ENCODE measurements at places on chromosomes 2 and 18.

- no peak for DNase-seq
These were observed 42.9 kb upstream of the TUBA3E start for GRCh38 chr2:130241041-130241707.

- no peak for DNase-seq
These were observed 121.2 kb upstream of the SPRED2 start for GRCh38 chr2:65553504-65554074.

DNA sequence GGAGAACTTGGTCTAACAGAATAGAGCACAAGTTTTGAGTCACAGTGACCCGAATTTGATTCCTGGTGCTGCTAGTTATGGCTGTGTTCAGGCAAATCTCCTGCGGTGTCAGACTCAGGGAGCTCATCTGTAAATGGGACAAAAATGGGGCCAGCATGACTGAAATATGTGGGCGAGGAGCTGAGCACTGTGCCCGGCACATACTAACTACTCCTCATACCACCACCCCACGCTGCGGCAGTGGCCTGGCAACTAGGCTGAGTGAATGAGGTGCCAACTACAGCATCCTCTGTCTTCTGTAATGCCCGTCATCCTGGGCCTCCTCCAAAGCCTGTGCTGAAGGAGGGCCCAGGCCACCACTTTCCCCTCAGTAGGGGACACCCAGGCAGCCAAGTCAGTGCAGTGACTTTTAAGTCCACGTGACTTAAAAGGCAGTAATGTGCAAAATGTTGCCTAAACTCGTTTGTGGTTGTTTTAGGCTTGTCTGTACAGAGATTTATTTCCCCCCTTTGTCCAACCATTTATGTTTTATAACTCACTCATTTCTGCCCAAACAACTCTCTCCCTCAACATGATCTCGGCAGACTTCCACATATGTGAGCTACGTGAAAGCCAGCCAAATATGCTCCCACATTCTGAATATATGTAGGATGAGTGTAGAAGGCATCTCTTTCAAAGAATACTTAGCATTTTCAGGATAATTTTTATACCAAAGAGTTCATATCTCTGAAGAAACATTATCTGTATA lies 773.7 kb downstream of the TSN start:
- no peak for DNase-seq

DNA sequence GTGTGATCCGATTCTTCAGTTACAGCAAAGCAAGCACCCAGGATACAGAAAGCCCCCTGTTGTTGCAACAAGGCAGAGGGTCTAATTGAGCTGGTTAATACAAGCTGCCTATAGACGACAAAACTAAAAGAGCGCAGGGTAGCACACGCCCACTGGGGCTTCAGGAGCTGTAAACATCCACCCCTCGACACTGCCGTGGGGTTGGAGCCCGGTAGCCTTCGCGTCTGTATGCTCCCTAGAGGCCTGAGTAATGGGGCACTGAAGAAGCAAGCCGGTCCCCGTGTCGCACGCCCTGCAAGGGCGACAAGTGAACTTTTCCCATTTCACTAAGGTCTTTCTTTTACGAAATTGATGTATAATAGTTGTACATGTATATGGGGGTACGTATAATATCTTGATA lies 24.7 kb upstream of the CHRNA1 start:
- no peak for DNase-seq

DNA sequence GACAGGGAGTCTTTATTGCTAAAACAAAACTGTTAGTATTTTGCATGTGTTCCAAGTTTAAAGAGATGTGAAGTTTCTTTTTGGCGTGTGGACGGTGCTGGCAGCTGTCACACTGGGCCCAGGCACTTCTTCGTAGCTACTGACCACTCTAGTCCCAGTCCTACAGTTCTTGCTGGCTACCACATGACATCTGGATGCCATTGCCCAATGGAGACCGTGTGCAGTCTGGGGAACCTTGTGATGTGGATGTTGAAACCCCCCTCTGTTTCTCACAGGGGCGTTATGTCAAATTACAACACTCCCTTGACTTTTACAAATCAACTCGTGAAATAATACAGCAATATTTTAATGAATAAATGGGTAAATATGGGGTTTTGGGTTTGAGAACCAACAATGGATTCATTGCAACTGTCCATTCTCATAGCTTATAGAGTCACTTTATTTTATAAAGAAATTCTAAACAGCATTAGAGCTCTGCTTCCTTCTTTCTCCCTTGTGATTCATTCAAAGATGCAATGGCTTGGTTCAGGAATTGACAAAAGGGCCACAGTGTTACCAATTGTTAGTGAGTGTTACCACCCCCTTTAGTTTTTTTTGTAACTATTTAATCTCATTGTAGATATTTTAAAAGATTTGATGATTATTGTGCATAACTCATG lies 1.2 kb downstream of the GPD2 start:
- DNase-seq: no peak

- DNase-seq: no peak
These were observed 89.2 kb downstream of the STPG4 start for GRCh38 chr2:47065771-47066380.
